ENCODE measurements at places on chromosomes 3 and 15. TPM values are rescaled to one million over a fixed set of nuclear protein-coding genes. Genes with fewer than 3 reads are reported as not detected.
A peak's percentile ranks its signal among the peaks of the same experiment; 100 is the strongest.

DNA sequence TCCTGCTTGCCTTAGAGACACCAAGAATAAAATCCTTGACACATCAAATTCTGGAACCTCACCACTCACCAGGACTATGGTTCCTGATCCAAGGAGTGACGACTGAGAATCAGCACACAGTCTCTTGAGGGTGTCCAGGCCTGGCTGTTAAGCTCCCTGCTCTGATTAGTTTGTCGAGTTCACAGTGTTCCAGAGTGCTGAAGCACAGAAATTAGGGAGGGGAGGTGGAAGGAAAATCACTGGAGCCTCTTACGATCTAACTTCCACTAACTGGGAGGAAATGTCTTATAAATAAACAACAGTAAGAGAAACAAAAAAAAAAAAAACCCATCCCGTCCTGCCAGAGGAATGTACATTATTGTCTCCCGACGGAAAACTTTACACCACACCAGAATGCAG is 330.2 kb downstream of the TIGIT start:
- H3K4me1 ChIP-seq: peaks cover 34% of the 10 kb centered on the region
- DNase-seq: peak; percentile 81

- no peak for DNase-seq
- no peaks in the 10 kb centered on the region for H3K36me3 ChIP-seq
- no peak overlapping the region for H3K4me3 ChIP-seq
- no peaks in the 10 kb centered on the region for H3K27me3 ChIP-seq
These were observed 30.1 kb downstream of the CFAP161 start for GRCh38 chr15:81163961-81164800.

- no peak overlapping the region for H3K4me3 ChIP-seq
- no peak for DNase-seq
- H3K27ac ChIP-seq: no peak overlapping the region
- no peaks in the 10 kb centered on the region for H3K27me3 ChIP-seq
- H3K36me3 ChIP-seq: no peaks in the 10 kb centered on the region
These were observed 33.9 kb upstream of the HHATL start for GRCh38 chr3:42736531-42736930.

GRCh38 chr3:55858302-55858701 is 371.2 kb upstream of the WNT5A start:
- peaks cover 45% of the 10 kb centered on the region for H3K4me1 ChIP-seq
- no peak overlapping the region for H3K4me3 ChIP-seq
- H3K27ac ChIP-seq: no peak overlapping the region
- no peak for DNase-seq

GRCh38 chr3:136134091-136134490 is 62.0 kb downstream of the MSL2 start:
- H3K36me3 ChIP-seq: no peaks in the 10 kb centered on the region
- no peak overlapping the region for H3K4me3 ChIP-seq
- no peak overlapping the region for H3K27ac ChIP-seq

CCR2 gene
- 4.4 TPM for total RNA-seq

GRCh38 chr3:134854254-134854653 is 59.2 kb downstream of the EPHB1 start:
- no peaks in the 10 kb centered on the region for H3K27me3 ChIP-seq
- no peak overlapping the region for H3K27ac ChIP-seq
- H3K4me3 ChIP-seq: no peak overlapping the region
- no peaks in the 10 kb centered on the region for H3K36me3 ChIP-seq

GRCh38 chr3:51955175-51955892 is at the start of gene GPR62:
TSS of gene GPR62 (plus strand) at chr3:51955381. CDS start at chr3:51955653, 272 bp downstream.
- peak within 1 kb of the TSS; percentile 21 for H3K27ac ChIP-seq
- H3K4me3 ChIP-seq: peak within 1 kb of the TSS; percentile 30
- H3K27me3 ChIP-seq: no peaks in the 10 kb centered on the region
- H3K4me1 ChIP-seq: peaks cover 5% of the 10 kb centered on the region

- no peaks in the 10 kb centered on the region for H3K36me3 ChIP-seq
- no peak overlapping the region for H3K4me3 ChIP-seq
- no peak overlapping the region for H3K27ac ChIP-seq
- H3K4me1 ChIP-seq: peaks cover 6% of the 10 kb centered on the region
These were observed 5.4 kb downstream of the VIPR1 start for GRCh38 chr3:42507761-42508335.

- no peaks in the 10 kb centered on the region for H3K27me3 ChIP-seq
- H3K36me3 ChIP-seq: no peaks in the 10 kb centered on the region
- no peak for DNase-seq
- no peak overlapping the region for H3K27ac ChIP-seq
- H3K4me3 ChIP-seq: no peak overlapping the region
These were observed 327.4 kb downstream of the EPHA3 start for GRCh38 chr3:89434621-89435380.

XIRP1 gene
- not detected for total RNA-seq

GRCh38 chr3:141353652-141354495 is 14.4 kb upstream of the ZBTB38 start:
- no peak overlapping the region for H3K4me3 ChIP-seq
- no peaks in the 10 kb centered on the region for H3K27me3 ChIP-seq
- no peak for DNase-seq
- H3K36me3 ChIP-seq: no peaks in the 10 kb centered on the region
- no peak overlapping the region for H3K27ac ChIP-seq

- no peak overlapping the region for H3K4me3 ChIP-seq
- no peaks in the 10 kb centered on the region for H3K27me3 ChIP-seq
- H3K4me1 ChIP-seq: peaks cover 10% of the 10 kb centered on the region
- H3K36me3 ChIP-seq: no peaks in the 10 kb centered on the region
These were observed 162.9 kb upstream of the STT3B start for GRCh38 chr3:31369637-31370379.

NR2E3 gene
- total RNA-seq: not detected

GRCh38 chr15:64452988-64453688 is 7.2 kb upstream of the ZNF609 start:
- H3K4me3 ChIP-seq: no peak overlapping the region
- H3K4me1 ChIP-seq: peaks cover 19% of the 10 kb centered on the region
- no peaks in the 10 kb centered on the region for H3K27me3 ChIP-seq
- peaks cover 6% of the 10 kb centered on the region for H3K36me3 ChIP-seq

INKA1 gene
- total RNA-seq: 7.3 TPM

GJD2 gene
- total RNA-seq: not detected

GRCh38 chr3:184227481-184227935 is 1.9 kb upstream of the VWA5B2 start:
- no peak overlapping the region for H3K27ac ChIP-seq
- no peak overlapping the region for H3K4me3 ChIP-seq
- H3K4me1 ChIP-seq: peaks cover 9% of the 10 kb centered on the region
- DNase-seq: no peak

DNA sequence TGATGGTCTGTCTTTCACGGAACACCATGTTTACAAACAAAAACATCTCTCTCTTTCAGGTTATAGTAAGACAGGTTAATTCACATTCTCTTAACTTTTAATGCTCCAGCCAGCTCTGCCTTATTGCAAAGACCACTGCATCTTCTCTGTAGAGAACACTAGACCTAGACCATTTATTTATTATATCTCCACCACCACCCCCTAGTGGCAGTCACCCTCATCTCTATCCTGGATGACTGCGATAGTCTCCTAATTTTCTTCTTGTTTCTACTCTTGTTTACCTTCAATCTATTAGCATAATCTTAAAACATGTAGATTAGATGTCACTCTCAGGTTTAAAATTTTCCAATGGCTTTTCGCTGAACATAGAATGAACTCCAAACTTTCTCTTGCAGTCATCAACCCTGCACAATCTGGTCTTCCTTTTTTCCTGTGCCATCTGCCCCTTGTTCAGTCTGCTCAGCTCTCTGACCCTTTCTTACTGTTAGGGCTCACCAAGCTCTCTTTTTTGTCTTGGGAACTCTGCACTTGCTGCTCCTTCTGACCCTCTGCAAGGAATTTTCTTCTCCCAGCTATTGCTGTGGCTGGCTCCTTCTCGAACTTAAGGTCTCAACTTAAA is 155.6 kb downstream of the SQOR start:
- H3K36me3 ChIP-seq: no peaks in the 10 kb centered on the region
- H3K4me3 ChIP-seq: no peak overlapping the region
- peak; percentile 19 for DNase-seq
- H3K27ac ChIP-seq: no peak overlapping the region
- no peaks in the 10 kb centered on the region for H3K4me1 ChIP-seq
- H3K27me3 ChIP-seq: no peaks in the 10 kb centered on the region

ATP13A4 gene
- 252 TPM for total RNA-seq

PCBP4 gene
- total RNA-seq: 39.5 TPM

POTEB3 gene
- 0.13 TPM for total RNA-seq

GRCh38 chr3:63779227-63779626 is 39.9 kb upstream of the C3orf49 start:
- no peak for DNase-seq
- no peak overlapping the region for H3K27ac ChIP-seq
- H3K4me1 ChIP-seq: no peaks in the 10 kb centered on the region
- no peaks in the 10 kb centered on the region for H3K27me3 ChIP-seq
- H3K4me3 ChIP-seq: no peak overlapping the region

MAP3K13 gene
- 44.4 TPM for total RNA-seq

DNA sequence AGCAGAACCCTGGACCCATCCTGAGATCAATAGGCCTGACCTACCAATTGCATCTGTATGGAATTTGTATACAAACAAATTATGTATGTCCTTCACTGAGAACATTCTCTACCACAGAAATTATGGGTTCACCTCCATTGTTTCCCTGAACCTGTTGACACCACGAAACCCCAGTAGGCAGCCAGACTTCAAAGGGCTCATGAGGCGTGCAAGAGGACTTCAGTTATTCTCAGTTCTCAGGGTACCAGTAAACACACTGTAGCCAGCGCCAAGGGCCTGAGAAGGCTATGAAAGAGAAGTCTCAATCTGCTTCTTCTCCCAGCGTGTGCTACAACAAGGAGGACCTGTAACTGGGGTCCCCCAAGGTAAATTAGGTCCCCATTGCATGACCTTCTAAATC is 254.9 kb upstream of the GOLGA6L4 start:
- H3K27ac ChIP-seq: no peak overlapping the region
- no peaks in the 10 kb centered on the region for H3K36me3 ChIP-seq
- H3K4me1 ChIP-seq: no peaks in the 10 kb centered on the region
- no peak for DNase-seq

SMC4 gene
- 30.7 TPM for total RNA-seq

GRCh38 chr3:181564222-181564621 is 147.5 kb upstream of the SOX2 start:
- H3K4me1 ChIP-seq: no peaks in the 10 kb centered on the region
- no peak overlapping the region for H3K4me3 ChIP-seq

All from thyroid gland (tissue), 4 donors.